Cardiac muscle cell (in vitro differentiated cells and primary cell): ENCODE measurements at places on chromosomes 13 and 19. TPM values are rescaled to one million over a fixed set of nuclear protein-coding genes. Genes with fewer than 3 reads are reported as not detected.

GRCh38 chr13:58376349-58376748, 744.8 kb downstream of the PCDH17 start:
- DNase-seq, result no peak

GRCh38 chr13:25908366-25908765, 143.4 kb downstream of the SHISA2 start:
- DNase-seq, result no peak

DNA sequence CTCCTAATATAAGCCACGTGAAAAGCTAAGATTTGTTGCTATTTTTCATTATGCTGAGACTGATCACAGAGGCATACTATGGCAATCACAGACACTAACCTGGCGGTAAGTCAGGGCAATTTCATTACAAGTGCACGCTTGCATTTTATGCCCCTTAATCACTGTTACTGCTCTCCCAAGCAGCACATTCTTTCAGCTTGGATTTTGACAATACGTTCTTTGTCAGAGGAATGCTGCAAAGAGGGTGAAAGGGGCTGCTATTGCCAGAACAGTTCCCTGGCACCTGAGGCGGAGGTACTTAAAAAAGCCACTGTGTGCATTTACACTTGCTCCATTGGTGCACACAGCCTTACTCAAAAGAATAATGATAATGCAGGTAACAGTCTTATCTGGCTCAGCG, 346.6 kb downstream of the RFC3 start:
- DNase-seq, result no peak

- DNase-seq, result no peak
Measured at GRCh38 chr13:51643882-51644281, 59.6 kb downstream of the WDFY2 start.

DNA sequence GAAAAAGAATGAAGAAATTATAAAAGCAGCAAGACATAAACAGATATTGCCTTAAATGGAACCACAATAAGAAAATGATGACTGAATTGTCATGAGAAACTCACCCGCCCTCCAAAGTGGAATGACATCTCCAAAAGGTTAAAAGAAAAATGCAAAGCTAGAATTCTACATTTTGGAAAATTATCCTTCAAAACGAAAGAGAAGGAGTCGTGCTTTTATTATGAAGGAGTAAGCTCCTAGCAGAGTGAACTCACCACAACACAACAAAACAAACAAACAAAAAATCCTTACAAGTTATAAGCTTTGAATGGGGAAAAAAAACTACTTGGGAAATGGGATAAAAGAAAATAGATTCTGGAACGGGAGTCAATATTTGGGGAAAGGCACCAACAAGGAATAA, 6.7 kb downstream of the SIGLEC14 start:
- DNase-seq, result no peak

GRCh38 chr13:40207001-40207478, 459.4 kb downstream of the FOXO1 start:
- no peak for DNase-seq

- DNase-seq, result no peak
Measured at GRCh38 chr19:29724746-29725145, 9.7 kb upstream of the C19orf12 start.

DNA sequence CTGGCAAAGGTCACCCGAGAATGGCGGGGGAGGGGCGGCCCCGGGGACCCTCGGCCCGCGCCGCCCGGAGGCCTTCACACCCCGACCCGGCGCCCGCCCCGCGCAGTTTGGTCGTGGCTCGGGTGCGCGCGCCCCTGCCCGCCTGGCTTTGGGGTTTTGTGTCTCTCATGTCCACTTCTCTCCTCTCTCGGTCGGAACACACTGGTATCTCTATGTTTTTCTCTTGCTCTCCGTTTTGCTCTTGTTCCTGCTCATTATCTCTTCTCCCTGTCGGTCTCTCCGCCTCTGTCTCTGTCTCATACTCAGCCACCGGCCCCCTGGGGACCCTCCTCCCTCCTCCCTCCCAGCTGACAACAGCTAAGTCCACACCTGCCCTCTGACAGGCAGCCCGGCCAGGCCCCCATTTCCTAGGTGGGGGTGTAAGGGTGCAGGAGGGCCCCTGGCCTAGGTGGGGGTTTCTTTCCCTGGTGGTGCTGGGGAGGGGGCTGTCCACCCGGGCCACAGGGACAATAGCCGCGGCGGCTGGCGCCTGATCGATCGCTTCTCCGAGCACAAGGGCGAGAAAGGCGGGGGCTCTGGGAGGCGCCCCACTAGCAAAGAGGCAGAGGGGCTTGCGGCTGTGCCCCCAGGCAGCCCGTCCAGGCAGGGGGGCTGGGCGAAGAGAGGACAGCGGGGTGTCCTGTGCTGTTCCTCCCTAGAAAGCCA, 2.3 kb downstream of the ONECUT3 start:
- no peak for DNase-seq

DNA sequence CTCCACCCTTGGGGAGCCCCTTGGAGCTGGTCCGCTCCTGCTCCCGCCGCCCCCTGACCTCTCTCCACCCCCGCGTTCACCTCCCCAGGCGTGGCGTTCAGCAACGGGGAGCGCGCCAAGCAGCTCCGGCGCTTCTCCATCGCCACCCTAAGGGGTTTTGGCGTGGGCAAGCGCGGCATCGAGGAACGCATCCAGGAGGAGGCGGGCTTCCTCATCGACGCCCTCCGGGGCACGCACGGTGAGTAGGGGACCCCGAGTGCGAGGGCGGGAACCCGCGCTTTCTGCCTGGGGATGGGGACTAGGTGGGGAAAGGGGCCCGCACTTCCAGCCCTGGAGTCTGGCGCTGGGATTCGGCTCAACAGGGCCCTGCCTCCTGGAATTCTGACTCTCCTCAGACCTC, 1.7 kb downstream of the CYP2A13 start:
- DNase-seq, result no peak

The TMEM238 gene
- 1.7 and 4.0 TPM in 2 replicates for polyA plus RNA-seq

The MEF2B gene
- 1.2 and 1.7 TPM in 2 replicates for polyA plus RNA-seq

The CATSPERD gene
- polyA plus RNA-seq, result not detected in 2 replicates

The DENND1C gene
- polyA plus RNA-seq, result 1.8 and 10.4 TPM in 2 replicates

The TGFBR3L gene
- 2.6 and 11.8 TPM in 2 replicates for polyA plus RNA-seq

The EBI3 gene
- polyA plus RNA-seq, result 0.44 TPM in 1 of 2 replicates, not detected in the other

The TIMM44 gene
- polyA plus RNA-seq, result 52.0 and 52.5 TPM in 2 replicates
